ENCODE measurements at places on chromosomes 7 and 10.

- peak; percentile 9 for DNase-seq
Observed at GRCh38 chr7:31122649-31123058, 70.5 kb downstream of the ADCYAP1R1 start.

DNA sequence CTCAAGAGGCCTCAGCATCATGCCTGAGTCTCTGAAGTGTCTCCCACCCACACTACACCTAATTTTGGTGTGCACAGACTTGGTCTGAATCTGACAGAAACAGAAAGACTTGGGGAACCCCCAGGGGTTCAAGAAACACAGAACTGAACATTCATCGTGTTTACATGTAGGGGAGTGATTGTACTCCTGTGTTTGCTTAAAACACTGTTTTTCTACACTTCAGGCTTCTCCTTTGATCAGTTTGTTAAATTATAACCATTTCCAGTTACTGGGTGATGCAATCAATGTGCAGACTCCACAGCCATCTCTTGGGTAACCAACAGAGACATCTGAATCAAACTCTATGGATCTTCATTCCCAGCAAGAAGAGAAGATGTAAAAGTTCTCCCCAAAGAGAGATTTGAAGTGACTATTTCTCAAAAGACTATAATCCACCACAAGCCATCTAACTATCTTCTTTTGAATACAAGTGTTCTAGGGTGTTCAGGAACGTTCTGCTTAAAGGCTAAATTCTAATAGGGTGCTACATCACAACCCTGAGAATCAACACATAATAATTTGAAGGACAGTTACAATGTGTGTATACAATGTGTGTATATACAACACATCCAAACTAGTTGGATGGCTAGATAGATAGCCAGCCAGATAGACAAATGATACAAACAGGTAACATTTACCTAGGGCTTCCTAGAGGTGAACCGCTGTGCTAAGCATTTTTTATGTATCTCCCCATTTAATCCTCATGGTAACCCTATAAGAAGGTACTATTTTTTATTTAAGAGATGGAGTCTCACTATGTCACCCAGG, 34.2 kb downstream of the DNAJC12 start:
- no peak for DNase-seq

DNA sequence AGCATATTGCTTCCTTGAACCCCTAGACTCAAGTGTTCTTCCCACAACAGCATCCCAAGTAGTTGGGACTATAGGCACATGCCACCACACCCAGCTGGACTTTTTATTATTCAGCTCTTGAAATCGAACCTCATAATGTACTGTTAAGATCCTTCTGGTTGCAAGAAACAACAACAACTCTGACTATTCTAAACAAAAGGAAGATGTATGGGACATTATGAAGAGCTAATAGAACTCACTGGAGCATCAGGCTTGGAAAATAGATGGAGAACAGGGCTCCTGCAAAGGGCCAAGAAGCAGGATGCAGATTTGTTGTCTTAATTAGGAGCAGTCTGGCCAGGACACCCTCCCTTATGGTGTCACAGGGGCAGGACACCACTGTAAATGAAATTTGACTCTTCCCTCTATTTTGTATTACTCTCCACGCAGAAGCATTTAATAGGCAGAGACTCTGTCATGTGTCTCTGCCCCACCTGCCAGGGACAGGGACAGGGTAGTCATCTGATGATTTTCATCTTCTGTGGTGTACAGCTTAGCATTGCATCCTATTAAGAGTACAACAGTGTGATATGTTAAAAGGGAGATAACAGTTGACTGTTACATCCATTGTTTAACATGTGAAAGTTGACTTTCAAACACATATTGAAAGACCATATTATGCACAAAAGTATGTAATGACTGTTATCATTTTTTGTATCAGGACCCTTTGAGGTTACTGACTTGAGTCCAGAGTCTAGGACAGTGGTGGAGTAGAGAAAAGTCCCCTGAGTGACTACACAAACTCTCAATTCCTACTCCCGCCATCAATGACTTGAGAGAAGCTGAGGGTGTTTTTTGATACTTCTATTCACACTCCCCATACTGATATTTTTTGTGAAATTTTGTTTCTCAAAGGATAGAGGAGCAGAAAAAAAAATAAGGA, 157.3 kb downstream of the LRRC4 start:
- no peak for DNase-seq

GRCh38 chr7:112266141-112266540, 59.6 kb downstream of the ZNF277 start:
- DNase-seq: no peak

GRCh38 chr7:155832581-155832981, 20.3 kb upstream of the SHH start:
- no peak for DNase-seq

GRCh38 chr7:66099551-66100407, 14.9 kb upstream of the CRCP start:
- DNase-seq: peak; percentile 11

GRCh38 chr10:69449841-69450240, 1.4 kb upstream of the TSPAN15 start:
- no peak for DNase-seq

- DNase-seq: no peak
Observed at GRCh38 chr10:93876381-93876780, 17.4 kb upstream of the SLC35G1 start.

GRCh38 chr10:46555713-46556514, 544 bp downstream of the GPRIN2 start:
- no peak for DNase-seq

DNA sequence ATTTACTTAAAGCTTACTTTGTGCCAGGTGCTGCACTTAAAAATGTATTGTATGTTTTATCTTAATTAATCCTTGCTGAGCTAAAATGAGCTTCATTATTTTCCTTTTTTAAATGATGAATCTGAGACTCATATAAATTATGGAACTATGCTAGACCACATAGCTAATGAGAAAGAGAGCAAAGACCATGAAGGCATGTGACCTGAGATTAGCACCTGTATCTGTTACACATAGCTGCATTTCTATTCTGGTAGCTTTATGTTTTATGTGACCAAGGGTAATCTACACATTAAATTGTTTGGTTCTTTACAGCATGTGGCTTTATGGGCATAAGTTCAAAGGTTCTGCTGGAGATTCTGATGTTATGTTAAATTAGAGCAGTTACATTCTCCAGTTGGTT, 839.1 kb upstream of the SORCS1 start:
- no peak for DNase-seq

GRCh38 chr10:46293832-46294640, 7.2 kb downstream of the ANTXRL start:
- no peak for DNase-seq

DNA sequence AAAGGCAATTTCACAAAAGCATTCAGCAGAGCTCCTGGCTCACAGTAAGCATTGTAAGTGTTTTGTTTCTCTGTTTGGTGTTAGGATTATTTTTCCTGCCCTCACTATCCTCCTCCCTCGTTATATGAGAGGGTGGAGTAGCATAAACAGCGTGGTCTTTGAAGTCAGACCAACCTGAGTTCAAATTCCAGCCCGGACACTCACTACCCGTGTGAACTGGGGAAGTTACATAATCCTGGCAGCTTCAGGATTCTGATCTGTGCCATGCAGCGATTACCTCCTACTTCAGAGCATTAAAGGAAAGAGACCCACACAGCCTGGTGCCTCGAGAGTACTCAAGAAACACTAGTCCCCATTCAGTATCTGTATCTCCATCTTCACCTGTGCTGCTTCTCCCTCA, 386.5 kb downstream of the INHBA start:
- DNase-seq: no peak

- no peak for DNase-seq
Observed at GRCh38 chr7:50379539-50379938, 70.6 kb downstream of the FIGNL1 start.

DNA sequence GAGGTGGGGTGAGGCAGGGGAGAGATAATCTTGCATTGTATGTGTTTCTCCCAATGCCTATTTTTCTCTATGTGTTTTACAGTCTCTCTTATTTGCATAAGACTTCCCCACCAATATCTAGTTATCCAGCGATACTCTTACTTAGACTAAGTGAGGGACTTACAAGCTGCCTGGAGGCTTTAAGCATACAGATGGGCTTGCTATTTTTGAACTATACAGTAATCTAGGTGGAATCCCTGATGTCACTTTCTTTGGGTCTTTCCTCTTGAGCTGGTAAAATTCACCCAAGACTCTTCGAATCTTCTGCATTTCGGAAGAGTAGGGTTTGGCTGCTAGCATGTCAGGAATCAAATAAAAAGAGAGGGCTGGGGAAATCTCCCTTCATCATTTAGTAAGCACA, 76.6 kb downstream of the NDUFB2 start:
- no peak for DNase-seq

- no peak for DNase-seq
Observed at GRCh38 chr7:2820508-2820934, 23.6 kb downstream of the GNA12 start.

DNA sequence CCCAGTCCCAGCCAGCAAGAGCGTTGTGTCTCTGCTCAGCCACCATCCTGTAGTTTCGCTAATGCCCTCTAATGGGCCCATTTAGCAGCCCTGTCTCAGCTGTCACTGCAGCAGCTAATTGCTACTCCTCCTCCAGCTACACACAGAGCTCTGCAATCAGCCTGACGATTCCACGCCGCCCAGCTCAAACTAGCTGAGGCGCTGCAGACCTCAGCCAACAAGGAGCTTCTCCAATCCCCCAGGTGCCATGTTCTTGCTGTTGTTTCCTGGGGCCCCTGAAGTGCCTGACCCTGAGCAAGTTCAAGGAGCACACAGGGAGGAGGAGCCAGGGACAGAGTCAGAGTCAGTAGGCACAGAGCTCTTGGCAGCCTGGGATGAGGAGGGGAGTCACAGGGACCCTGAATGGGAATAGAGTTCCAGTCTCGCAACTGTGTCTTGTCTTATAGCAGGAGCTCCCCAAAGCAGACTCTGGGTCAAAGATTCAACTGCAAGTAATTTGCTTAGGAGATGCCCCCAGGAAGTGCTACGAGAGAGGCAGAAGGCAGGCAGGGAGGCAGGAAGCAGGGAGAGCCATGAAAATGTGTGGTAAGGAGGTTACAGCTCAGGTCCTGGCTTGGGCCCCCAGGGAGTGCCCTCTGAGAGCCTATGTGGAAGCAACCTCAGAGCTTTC, 135.8 kb upstream of the UNC5B start:
- no peak for DNase-seq

DNA sequence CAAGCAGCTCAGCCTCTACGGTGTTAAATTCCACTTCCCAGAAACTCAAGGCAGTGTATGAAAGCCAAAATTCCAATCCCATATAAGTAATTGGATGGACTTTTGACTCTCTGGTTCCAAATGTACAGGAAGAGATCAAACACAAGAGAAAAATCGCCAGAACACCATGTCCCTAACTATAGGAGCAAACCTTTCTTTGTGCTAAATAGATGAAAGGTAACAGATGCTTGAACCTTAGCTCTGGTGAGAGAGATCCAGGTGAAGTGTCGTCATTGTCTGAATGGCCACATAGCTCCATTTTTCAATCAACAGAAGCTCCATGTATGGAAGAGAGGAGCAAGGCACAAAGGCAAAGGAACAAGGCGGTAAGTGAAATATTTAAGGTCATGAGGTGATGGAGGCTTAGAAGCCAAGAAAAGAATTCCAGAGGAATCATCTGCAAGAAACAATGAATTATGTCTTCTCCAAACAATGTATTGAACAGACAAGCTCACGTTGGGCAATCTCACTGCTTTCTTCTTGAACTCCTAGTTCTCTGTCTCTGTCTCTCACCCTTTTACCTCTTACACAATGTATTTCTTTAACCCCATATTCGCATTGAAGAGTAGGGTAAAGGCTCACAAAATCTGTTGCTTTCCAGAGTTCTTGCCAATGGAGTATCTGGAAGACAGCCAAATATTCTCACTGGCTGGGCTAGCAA, 585.1 kb downstream of the GATA3 start:
- no peak for DNase-seq

GRCh38 chr7:21996641-21997040, 50.9 kb upstream of the CDCA7L start:
- DNase-seq: no peak

DNA sequence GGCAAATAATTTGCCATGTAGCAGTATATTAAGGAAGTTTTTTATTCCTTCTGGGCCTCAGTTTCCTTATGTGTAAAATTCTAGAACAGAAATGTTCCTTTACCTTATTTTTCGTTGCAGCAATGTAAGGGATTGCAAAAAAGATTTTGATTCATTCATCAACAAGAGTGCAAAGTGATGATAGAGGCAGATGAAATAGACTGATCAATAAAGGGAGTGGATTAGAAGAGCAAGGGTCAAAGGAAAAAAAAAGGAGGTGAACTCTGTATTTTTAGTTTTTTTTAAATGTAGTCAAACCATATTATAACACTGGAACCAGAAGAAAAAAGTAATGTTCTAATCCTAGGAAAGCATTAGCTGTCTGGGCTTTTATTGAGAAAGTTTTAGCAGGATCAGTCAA, 14.7 kb downstream of the TPST1 start:
- DNase-seq: no peak

DNA sequence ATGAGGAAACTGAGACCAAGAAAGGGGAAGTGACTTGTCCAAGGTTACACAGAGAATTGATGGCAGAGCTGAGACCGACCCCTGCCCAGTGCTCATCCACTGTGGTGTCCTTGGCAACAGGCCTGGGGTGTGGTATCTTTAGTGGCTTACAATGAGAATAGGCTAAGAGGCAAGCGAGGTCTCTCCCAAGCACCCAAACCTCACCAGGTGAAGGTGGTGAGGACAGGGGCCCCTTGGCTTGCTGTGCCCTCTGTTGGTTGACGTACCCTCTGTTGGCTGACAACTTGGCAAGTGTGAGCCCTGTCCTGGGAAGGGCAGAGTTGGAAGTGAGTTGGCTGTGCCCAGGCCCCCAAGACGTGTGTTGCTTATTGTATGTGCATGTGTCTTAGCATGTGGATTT, 166.9 kb downstream of the GRK5 start:
- DNase-seq: no peak

DNA sequence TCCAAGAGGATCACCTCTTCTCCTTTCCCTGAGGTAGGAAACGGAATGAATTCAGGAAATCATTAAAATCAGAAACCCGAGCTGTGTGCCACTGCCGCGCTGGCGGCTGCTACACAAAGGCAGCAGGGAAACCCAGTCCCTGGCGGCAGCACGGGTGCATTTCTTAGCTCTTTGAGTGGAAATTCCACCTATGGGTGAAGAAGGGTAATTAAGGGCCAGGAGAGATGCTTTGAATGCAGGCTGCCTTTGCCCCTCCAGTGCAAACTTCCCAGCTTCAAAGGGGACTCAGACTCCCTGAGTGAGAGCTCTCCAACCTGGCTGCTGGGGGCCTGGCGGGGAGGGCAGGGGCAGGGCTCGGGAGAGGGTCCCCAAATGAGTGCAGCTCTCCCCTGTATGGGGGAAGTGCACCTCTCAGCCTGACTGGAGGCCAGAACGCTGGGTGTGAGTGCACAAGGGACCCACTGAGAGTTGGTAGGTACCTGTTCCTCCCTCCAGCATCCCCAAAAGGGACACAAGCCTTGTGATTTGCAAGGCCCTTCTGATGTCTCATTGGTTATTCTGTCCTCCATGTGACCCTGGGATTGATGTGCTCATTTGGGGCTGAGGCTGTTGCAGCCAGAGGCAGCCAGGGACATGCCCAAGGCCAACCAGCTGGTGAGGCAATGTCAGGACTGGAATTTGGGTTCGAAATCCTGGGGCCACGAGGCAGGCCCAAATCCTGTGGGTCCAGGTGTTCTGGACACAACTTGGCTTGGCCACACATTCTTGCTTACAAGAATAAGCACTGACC, 16.3 kb upstream of the ZMIZ1 start:
- no peak for DNase-seq
